Left ventricle myocardium superior (tissue), 1 donor: ENCODE measurements at places on chromosomes 12 and 14. TPM values are rescaled to one million over a fixed set of nuclear protein-coding genes. Genes with fewer than 3 reads are reported as not detected.

VWF gene
- total RNA-seq, result 275 TPM

CMTM5 gene
- not detected for total RNA-seq

REP15 gene
- total RNA-seq, result 7.5 TPM

TTC8 gene
- total RNA-seq, result 4.1 TPM

KLRF2 gene
- total RNA-seq, result not detected

UNC79 gene
- 0.25 TPM for total RNA-seq

RNASE2 gene
- total RNA-seq, result 2.9 TPM

RNASE7 gene
- not detected for total RNA-seq

RNASE3 gene
- not detected for total RNA-seq

BTBD6 gene
- total RNA-seq, result 51.6 TPM

NEK9 gene
- 119 TPM for total RNA-seq

SCFD1 gene
- total RNA-seq, result 43.5 TPM

BATF gene
- 0.74 TPM for total RNA-seq

TEX52 gene
- not detected for total RNA-seq

SCN8A gene
- total RNA-seq, result 0.22 TPM

DNAI7 gene
- total RNA-seq, result 0.89 TPM

CD163 gene
- total RNA-seq, result 64.5 TPM

MANSC4 gene
- total RNA-seq, result not detected

FOXG1 gene
- total RNA-seq, result not detected

IL22 gene
- total RNA-seq, result not detected

MIP gene
- total RNA-seq, result not detected

DAZAP2 gene
- 146 TPM for total RNA-seq

WSCD2 gene
- total RNA-seq, result 0.45 TPM

SCARB1 gene
- total RNA-seq, result 12.0 TPM

CDCA3 gene
- total RNA-seq, result 0.32 TPM

JDP2 gene
- total RNA-seq, result 24.7 TPM

ADAMTS20 gene
- total RNA-seq, result not detected

IL31 gene
- total RNA-seq, result not detected

SP7 gene
- total RNA-seq, result not detected

TCL1B gene
- total RNA-seq, result not detected

TMEM260 gene
- total RNA-seq, result 6.6 TPM

G2E3 gene
- 7.7 TPM for total RNA-seq

ASCL1 gene
- total RNA-seq, result not detected

IL26 gene
- total RNA-seq, result not detected

TMEM63C gene
- 1.9 TPM for total RNA-seq

SLC17A8 gene
- total RNA-seq, result not detected

OR6C1 gene
- total RNA-seq, result not detected

GON7 gene
- 16.2 TPM for total RNA-seq

RFLNA gene
- total RNA-seq, result 0.10 TPM
